ENCODE measurements at places on chromosomes 16 and 17.

DNA sequence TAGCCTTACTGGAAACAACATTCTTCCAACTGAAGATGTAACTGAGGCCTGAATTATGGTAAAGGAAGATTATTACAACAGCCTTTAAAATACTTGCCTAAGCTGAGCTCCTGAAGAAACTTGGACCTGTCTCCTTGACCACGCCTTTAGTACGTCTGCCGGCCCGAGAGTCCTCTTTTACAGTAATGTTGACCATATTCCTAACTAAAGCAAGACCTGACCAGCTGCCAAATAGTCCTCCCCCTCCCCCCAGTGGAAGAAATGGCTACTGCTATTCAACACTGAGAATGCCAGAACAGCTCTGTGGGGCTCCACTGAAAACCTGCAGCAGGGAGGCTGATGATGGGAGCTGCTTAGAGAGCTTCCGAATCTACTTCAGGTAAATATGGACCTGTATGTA lies 12.6 kb upstream of the FOXJ1 start:
- DNase-seq = no peak

GRCh38 chr17:20989991-20990855 lies 52.6 kb downstream of the USP22 start:
- DNase-seq = no peak

GRCh38 chr16:77331043-77331442 lies 103.8 kb downstream of the ADAMTS18 start:
- DNase-seq = no peak

GRCh38 chr16:67775273-67775672 lies 31.1 kb downstream of the RANBP10 start:
- DNase-seq = no peak

DNA sequence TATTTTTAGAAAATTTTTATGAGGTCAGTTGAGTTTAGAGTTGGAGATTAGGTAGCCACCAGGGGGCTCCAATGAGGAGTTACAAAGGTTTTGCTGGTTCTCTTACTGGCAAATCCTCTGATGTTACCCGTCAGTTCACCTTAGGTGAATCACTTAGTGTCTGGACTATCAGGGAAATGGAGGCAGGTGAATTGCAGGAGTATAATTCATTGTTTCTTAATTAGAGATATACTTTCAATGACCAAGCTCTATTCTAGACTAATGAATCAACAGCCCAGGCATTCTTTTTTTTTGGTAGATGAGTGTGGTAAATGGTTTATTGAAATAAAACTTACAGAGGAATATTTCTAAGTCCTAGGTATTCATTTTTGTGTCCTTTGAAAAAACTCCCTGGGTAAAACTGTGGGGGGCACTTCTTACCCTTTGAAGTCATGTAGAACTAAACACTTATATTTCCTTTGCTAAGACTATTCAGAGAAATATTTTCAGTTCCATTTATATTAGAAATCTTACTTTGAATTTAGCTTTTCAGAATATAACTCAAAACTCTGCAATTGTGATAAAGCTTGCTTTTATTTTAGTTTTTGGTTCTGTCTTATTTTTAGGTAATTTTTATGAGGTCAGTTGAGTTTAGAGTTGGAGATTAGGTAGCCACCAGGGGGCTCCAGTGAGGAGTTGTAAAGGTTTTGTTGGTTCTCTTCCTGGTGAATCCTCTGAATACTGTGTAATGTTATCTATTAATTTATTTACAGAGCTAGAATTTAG lies 17.7 kb downstream of the PSMD11 start:
- peak; percentile 81 for DNase-seq

GRCh38 chr16:90043526-90043925 lies 24.3 kb upstream of the DBNDD1 start:
- DNase-seq = no peak

DNA sequence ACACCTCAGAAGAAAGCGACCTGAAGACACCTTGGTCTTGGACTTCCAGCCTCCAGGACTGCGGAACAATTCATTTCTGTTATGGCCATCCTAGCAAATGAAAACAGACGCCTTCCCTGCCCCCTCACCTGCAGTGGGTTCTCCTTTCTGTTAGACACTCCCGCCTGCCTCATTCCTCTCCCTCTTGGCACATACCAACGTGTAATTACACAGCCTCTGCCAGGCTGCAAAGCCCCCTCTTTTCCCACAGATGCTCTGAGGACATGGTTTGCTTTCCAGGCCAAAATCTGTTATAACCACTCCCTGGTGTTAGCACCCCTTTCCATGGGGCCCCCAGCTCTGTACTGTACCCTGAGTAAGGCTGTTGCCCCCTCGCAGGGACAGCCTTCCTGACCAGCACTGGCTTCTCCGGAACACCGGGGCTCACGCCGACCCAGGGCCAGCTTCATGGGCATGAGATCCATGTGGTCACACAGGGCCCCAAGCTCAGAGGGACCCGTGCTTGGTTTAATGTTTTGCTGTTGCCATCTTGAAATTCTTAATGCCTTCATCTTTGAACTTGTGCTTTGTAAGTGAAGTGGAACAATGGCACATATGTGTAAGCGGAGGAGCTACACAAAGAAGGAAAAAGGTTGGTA lies 64.1 kb downstream of the SDK2 start:
- DNase-seq = no peak

DNA sequence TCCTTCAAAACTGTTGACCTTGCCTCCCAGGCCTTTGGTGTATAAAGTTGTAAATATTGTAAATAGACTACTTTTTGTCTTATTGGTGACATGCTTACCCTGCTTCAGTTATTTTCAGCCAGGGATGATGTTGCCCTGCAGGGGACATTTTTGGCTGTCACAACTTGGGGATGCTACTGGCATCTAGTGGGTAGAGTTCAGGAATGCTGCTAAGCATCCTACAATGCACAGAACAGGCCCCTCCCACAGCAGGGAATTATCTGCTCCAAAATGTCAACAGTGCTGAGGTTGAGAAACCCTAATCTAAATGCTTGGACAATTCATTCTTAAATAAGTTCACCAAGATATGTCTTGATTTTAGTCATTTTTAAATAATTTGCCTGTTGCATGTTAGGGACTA lies 459.8 kb downstream of the PMP22 start:
- no peak for DNase-seq

DNA sequence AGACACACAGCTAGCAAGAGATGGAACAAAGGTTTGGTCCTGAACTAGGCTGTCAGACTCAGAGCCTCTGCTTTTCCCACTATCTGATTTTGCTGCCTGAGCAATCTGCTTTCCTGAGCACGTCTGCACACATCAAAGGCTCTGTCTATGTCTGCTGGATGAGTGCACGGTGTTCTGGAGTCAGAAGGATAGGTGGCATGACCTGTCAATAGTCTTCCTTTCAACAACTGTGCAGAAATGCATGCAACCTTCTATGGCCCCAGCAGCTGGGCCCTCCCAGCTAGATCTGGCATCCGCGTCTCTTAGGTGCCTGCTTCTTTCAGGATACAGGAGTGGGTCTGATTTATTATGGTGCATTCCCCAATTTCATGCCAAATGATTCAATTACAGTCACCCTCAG lies 138.3 kb downstream of the UTP18 start:
- no peak for DNase-seq

DNA sequence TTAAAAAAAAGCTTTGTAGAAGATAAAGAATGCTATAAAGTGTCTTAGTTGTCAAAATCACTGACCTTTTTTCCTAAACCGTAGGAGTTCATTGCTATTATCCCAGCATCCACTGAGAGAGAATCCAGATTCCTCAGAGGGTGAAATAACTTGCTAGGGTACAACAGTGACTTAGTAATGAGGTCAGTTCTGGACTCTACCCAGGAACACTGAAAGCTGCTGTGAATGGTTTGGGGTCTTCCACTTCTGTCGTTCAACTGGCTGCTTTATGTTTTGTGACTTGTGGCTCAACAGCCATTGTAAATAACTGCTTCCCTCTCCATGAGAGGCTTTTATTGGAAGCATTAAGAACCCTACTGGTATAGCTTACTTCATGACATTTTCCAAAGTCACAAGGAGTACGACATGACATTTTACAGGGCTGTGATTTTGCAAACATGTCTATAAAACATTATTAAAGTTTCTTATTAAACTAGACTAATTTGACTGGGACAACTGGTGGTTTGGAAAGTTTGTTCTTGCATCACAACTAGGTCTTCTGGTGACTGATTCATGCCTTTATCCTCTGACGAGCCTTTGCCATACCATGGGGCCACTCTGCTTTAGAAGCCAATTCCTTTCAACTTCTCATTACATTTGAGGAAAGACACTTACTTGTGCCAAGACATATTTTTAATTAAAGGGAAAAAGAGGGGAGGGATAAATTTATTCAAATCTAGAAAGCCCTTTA lies 92.2 kb upstream of the CDH11 start:
- no peak for DNase-seq

DNA sequence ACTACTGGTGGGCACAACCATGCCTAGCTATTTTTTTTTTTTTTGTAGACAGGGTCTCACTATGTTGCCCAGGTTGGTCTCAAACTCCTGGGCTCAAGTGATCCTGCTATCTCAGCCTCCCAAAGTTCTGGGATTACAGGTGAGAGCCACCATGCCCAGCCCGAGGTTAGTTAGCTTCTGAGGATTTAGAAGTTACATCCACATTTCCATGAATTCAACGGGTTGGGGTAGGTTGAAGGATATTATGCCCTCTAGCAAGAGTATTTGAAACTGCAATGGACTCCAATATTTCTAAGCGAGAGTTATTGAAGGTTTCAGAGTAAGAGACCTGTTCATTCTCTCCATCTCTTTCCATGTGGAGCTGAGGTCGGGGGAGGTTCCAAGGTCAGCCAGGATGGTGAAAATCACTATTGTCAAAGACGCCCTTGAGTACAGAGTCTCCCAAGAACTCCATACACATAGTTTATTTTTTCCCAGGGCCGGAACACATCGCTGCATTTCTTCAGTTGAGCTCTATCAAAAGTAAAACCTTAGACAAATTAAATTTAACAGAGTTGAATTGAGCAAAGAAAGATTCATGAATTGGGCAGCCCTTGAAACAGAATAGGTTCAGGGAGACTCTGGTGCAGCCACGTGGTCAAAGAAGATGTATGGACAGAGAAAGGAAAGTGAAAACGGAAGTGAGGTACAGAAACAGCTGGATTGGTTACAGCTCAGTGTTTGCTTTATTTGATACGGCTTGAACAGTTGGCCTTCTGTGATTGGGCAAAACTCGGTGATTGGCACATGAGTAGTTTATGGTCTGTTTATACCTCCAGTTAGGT lies 19.0 kb upstream of the ITPRIPL2 start:
- no peak for DNase-seq

DNA sequence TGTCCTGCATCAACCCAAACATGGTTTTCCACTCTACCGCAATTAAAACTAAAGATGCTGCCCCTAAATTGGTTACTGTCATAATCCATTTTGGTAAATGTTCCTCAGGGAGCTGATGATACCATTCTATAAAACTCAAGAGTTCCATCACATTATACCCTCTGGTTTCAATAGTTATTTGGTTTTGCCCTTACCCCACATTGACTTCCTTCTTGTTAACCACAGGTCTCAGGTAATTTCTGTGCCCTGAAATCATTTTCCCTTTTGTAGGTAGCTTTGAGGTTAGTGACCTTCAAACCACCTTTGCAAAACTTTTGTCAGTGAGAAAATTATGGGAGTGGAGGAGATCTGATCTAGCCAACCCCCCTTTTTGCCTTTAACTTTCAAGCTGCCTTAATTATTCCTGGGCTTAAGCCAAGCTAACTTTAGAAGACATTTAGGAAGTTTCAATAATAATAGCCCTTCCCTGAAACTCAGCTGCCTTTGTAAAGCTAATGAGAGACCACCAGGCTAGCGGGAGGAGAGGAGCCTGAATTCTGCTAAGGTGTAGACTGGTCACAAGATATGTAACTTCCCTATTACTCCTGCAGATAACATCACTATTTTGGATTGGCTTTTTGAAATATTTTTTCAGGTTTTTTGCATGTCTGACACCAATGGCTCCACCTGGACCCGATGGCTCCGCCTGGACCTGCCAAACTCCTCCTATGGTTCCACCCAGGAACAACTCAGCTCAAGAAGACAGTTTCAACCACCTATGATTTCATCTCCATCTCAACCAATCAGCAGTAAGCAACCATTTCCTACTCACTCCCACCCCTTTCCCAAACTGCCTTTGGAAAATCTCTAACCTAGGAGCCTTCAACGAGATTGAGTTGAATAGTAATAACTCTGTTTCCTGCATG lies 224.9 kb downstream of the HS3ST3B1 start:
- DNase-seq = no peak

- DNase-seq = no peak
Observed at GRCh38 chr16:6853565-6853964, 479.1 kb upstream of the RBFOX1 start.

DNA sequence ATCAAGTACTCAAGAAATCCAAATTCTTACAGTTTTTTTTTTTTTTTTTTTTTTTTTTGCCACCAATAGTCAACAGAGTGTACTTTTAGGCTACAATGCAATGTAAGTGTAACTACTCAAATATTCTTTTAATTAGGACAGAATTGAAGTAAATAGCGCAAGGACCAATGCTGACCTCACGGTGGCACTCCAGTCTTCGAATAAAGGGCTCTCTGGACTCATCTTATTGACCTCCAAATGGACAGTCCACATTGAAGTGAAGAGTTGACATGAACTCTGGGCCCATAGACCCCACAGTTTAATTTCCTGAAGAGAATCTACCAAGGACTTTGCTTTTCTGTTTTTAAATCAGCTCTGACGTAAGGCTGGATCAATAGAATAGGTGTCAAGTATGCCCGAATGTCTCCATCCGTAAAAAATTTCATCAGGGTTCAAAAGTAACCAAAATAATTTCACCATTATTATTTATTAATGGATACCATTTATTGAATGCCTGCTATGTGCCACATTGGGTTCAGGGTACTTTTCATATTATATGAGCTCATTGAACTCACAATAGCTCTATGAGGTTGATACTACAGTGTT lies 7.3 kb upstream of the DDX52 start:
- no peak for DNase-seq

DNA sequence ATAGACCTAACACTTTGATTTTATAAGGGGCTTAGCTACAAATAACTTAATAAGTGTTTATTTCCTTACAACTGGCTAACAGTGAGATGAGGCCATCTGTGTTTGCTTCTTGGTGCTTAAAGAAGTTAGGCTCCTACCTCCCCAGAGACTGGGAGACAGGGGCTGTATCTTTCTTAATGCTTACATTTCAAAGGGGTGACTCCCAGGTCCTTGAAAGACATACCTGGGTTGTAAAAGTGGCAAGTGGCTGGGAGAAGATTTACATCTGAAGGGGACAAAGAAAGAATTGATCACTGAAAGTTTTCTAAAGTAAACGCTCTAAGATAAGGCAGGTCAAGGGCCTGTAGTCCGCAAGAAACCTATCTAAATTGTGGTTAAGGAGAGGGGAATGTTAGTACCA lies 196.8 kb downstream of the CNTNAP4 start:
- no peak for DNase-seq

- no peak for DNase-seq
Observed at GRCh38 chr17:65227637-65228036, 90.5 kb downstream of the RGS9 start.

DNA sequence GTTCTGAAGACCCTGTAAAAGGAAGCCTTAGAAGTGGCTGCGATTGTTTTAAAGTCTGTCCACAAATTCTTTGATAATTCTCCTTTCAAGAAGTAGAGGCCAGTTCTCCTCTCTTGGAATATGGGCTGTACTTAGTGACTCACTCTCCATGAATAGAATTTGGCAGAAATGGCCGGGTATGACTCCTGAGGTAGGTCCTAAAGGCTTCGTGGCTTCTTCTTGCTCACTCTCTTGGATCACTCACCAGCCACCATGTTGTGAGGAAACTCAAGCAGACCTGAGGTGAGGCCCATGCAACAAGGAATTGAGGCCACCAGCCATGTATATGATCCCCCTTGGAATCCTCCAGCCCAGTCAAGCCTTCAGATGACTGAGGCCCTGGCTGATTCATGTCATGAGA lies 75.8 kb downstream of the WWOX start:
- DNase-seq = no peak
